Activated T-helper 1 cell treated with anti-CD3 and anti-CD28 coated beads, Interleukin-2, amount 50 U/mL, for 16 hours (primary cell): ENCODE measurements at places on chromosomes 7 and 10.

DNA sequence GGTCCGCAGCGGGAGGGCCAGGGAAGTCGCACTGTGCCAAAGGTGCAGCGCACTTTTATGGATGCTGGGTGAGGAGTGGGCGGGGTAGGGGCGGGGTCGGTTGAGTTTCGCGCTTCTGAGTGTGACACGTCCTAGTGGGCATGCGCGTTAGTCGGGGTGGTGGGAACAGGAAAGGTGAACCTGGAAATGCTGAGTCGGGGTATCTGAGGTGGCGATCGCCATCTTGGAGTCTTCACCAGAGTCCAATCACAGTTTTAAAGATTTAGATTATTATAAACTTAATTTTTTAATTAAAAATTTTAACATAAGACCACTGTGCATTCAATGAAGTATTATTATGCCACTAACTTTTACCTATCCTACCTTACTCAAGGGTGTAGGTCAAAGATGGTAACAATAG lies 45.7 kb downstream of the ZNF138 start:
- DNase-seq = no peak

DNA sequence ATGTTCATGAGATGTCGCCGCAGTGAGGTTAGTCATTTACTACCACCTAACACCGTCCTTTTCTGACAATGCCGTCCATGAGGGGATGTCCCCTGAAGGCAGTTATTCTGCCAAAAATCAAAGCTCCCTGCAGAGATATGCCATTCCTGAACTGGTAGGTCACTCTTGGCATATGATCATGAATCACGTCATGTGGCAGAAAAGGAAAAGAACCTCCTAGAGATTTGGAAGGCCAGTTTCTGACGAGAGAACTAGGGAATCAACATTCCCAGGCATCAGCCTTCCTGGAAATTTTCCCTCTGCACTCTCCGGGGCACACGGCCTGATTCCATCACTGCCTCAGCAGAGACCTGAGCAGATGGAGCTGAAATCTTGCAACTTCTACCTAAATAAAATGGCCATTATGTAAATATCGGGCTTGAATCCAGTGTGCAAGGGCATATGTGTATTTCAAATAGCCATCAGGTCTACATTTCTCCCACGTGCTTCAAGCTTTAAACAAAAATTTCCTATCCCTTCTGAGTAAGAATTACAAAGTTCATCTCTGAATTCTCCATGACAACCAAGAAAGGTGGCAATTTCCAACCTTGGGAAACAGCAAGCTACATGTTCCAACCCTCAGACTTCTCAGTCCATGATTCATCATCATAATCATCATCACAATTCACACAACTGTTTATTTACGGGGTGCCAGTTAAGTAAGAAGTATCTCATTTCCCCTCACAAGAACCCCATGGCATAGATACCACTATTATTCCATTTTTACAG lies 46.5 kb downstream of the AMPH start:
- DNase-seq = no peak

DNA sequence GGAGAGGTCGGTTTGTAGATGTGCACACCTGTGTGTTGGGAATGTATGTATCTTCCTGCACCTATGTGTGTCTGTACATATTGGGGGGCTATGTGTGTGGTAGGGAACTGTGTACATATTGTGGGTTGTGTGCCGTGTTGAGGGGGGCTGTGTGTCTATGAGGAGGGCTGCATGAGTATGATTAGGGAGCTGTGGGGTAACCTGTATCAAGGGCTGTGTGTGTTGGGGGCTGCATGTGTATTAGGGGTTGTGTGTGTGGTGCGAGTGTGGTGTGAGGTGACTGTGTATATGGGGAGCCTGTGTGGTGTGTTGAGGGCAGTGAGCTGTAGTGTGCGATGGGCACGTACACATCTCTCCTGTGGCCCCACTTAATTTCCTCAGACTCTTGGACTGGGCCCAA lies 22.2 kb upstream of the PAX2 start:
- DNase-seq = no peak

DNA sequence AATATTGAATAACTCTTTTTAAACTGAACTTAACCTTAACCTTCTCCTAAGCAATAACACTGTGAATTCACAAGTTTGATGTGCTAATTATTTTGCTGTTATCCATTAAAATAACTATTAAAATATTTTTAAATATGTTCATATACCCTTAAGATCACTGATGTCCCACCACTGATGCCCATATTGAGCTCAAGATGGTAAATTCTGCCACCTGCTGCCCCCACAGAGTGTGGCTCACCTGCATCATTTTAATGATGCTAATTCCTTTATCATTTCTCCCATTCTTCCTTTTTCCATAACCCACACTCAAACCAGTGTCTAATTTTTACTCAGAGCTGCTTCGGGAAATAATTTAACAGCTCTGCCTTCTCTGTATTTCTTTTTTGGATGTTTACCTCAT lies 82.3 kb upstream of the ARID5B start:
- no peak for DNase-seq

- DNase-seq = no peak
These were observed 1.5 kb downstream of the CYP3A7 start for GRCh38 chr7:99733448-99733847.

GRCh38 chr10:103861505-103861904 lies 6.1 kb upstream of the SH3PXD2A start:
- no peak for DNase-seq

DNA sequence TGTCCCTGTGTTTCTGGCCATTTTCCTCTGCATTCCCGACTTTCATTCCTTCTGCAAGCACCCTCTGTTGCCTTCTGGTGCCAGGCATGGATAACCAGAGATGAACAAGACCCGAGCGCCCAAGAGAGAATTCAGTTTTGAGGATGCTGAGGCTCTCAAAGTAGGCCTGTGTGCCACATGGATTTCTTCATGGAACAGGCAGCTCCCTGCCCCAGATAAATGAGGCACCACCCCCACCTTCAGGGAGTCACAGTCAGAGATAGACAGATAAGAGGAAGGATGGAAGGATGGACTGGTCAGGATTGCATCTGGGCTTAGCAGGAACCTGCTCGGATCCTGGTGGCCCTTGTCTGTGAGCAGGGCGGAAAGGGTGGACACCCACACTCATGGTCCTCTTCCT lies 49.4 kb downstream of the ADCYAP1R1 start:
- DNase-seq = no peak

GRCh38 chr7:92916770-92917224 lies 80.4 kb upstream of the CDK6 start:
- DNase-seq = no peak

- DNase-seq = no peak
These were observed 61.0 kb upstream of the INSYN2A start for GRCh38 chr10:127257395-127257794.
